ENCODE measurements at places on chromosomes 6 and 20.

DNA sequence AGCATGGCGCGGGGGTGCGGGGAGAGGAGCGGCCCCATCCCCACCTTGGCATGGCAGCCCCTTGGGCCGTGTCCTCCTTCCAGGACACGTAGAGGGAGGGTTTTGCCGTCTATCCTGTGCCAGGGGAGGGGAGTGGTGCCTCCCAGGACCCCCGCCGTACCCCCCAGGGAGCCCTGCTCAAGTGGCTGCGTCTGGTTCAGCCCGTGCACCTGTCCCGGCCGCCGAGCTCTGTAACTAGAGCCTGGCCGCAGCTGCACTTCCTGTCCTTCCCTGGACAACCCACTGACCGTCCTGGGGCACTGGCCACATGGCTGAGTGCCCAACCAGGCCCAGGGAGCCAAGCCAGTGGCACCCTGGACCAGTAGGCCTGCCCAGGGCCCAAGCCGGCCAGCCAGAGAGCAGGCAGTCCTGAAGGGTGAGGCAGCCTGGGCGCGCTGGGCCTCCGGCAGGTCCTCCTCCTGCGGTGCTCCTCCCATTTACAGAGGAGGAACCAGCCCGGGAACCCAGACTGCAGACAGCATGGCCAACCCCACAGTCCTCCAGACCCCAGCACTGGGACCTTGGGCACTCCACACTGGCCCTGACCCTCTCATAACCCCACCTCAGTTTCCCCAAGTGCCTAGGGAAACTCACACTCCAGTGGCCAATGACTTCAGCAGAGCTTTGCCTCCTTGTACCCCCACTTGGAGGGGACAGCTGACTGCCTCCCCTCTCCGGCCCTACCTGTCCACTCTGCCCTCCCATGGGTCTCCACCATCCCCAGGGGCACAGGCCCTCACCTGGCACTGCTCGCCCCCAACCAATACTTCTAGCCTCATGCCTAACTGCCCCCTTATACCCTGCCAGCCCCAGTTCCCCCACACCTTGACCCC, 8.7 kb downstream of the LAMA5 start:
- no peak for DNase-seq

- no peak for DNase-seq
Observed at GRCh38 chr6:159680104-159680503, 12.9 kb downstream of the SOD2 start.

- no peak for DNase-seq
Observed at GRCh38 chr6:43722920-43723545, 35.4 kb upstream of the MRPS18A start.

- DNase-seq: peak; percentile 9
Observed at GRCh38 chr6:79536585-79536953, 661 bp downstream of the LCA5 start.

- DNase-seq: no peak
Observed at GRCh38 chr6:134491477-134491876, 173.6 kb upstream of the SGK1 start.

DNA sequence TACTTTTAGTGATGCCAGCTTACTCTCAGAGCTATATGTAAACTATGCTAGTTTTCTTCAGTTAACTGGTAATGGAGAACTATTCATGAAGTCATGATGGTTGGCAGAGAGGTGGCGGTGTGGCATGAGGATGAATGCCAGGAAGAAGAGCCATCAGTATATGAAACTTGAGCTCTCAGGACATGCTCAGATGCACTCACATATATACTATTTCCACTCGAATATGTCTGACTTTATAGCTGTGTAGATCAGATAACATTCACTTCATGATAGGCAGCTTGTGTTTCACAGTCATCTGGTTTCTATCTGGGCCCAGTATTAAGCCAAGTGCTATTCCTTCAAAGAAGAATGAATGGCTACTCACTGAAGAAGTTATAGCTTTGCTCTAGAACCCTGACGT, 46.2 kb upstream of the CEP85L start:
- DNase-seq: no peak

GRCh38 chr20:10735195-10735949, 61.6 kb upstream of the JAG1 start:
- no peak for DNase-seq

DNA sequence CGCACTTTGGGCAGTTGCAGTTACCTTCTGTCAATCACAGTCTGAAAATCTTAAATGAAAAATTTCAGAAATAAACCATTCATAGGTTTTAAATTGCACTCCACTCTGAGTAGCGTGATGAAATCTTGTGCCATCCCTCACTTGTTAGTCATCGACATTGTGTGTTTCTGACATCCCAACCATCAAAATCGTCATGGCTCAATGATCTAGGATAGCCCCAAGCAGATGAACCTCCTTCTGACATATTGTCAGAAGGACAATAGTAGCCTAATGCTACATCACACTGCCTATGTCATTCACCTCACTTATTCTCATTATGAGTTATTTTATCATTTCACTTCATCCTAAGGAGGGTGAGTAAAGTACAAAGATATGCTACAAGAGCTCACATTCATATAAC, 284.8 kb downstream of the PTPRK start:
- DNase-seq: no peak
